Non-pigmented ciliary epithelial cell (primary cell): ENCODE measurements at places on chromosomes 4 and X.

GRCh38 chrX:38326086-38326485, 1.2 kb downstream of the RPGR start:
- DNase-seq = no peak

GRCh38 chrX:134542485-134542884, 82.5 kb downstream of the HPRT1 start:
- DNase-seq = no peak

GRCh38 chr4:3514221-3514780, 17.9 kb downstream of the LRPAP1 start:
- DNase-seq = no peak

DNA sequence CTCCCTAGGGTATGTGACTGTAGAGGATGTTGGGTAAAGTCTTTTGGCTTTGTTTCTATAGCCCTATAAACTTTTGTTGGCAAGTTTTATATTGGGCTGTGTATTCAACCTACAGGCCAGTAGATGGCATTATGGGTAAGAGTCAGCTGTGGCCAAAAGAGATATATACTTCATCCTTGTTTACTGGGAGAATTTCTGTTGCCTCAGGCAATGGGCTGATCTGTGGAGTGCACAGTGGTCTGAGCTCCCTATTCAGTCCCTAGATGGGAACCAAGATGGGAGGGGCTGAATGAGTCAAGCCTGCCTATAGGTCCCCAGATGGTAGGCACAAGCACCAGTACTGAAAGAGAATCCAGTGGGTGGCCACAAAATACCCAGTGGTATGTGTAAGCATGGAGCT, 580.6 kb downstream of the EPHA5 start:
- no peak for DNase-seq

GRCh38 chr4:25031077-25031621, 403 bp upstream of the LGI2 start:
- DNase-seq = no peak

GRCh38 chrX:9644335-9644734, 121.3 kb downstream of the GPR143 start:
- no peak for DNase-seq

GRCh38 chr4:17517664-17518063, 2.7 kb downstream of the CLRN2 start:
- DNase-seq = no peak

DNA sequence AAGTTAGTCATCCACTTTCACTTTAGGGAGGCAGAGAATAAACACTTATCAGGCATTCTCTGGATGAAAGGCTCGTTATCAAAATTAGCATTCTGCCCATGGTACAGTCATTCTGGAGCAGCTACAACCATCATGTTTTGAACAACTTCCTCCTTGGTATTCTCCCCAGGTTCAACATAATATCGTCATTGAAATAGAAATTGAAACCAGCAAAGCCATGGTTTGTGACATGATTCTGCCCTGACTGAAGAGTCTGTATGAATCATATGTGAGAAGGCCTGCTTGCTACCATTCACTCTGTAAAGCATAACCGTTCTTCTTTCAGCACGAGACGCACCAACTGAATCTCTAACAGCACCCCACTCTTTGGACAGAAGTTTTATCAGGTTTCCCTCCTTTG, 127.5 kb upstream of the RADX start:
- DNase-seq = no peak

DNA sequence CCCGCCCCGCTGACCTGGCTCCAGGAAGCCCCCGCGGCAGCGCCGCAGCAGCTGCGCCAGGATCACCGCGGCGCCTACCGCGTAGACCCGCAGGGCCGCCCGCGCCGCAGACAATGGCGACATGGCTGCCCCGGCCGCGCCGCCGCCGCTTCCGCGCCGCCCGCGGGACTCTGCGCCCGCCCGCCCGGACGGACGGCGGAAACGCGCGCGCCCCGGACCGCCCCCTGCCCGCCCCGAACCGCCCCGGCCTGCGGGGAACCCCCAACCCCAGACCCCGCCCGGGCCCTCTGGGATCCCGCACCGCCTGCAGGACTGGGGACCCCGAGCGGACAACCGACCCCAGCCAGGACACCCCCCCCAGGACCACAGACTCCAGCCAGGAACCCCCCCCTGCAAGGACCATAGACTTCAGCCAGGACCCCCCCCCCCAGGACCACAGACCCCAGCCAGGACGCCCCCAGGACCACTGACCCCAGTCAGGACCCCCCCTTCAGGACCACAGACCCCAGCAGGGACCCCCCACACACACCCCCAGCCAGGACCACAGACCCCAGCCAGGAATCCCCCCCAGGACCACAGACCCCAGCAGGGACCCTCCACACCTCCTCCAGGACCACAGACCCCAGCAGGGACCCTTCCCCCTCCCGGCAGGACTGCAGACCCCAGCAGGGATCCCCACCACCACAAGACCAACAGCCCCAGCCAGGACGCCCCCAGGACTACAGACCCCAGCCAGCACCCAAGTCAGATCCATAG, at the start of the genes DHRSX and ZBED1:
Gene DHRSX (minus strand): TSS at position 174 of the 756 bp plus-strand sequence. CDS start 51 bp downstream, at position 123.
Gene ZBED1 (minus strand): TSS at position 174 of the 756 bp plus-strand sequence. CDS start 10,257 bp downstream, outside the sequence.
- no peak for DNase-seq

DNA sequence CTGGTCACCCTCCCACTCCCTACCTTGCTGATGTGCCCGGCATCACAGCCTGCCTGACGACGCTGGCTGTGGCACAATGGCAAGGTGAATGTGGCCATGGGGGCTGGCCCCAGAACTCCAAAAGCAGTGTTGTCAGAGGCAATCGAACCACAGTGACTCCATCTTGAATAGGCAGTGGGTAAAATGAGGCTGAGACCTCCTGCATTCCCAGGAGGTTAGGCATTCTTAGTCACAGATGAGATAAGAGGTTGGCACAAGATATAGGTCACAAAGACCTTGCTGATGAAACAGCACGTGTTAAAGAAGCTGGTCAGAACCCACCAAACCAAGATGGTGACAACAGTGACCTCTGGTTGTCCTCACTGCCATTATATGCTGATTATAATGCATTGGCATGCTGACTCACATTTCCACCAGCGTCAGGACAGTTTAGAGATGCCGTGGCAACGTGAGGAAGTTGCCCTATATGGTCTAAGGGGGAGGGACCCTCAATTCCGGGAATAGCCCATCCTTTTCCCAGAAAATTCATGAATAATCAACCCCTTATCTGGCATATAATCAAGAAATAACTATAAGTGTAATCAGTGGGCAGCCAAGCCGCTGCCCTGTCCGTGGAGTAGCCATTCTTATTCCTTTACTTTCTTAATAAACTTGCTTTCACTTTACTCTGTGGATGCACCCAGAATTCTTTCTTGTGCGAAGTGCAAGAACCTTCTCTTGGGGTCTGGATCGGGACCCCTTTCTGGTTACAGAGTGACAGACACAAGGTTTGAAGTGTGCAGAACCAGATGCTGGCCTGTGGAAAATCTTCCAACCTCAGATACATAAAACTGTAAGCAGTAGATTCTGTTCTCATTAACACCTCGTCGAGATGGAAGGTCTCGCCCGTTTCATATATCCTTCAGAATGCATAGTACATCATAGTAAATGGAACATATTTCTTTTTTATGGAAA, 26.8 kb upstream of the CLDN24 start:
- DNase-seq = no peak

DNA sequence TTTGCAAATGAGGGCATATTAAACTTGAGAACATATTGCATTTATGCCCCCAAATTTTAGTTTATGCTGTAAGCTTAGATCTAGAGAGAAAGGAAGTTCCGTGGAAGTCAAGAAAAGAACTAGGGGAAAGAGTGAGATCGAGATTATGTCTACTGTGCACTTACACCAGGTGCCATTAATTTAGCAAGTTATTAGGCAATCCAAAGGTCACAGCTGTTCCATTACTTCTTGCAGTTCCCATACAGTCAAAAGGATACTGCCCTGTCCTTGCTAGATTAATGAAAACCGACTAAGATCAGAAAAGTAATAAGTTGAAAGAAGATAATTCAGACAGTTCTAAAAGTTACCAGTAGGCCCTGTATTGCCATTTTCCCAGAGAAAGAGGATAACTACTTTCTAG, 49.3 kb upstream of the SLC7A11 start:
- no peak for DNase-seq

DNA sequence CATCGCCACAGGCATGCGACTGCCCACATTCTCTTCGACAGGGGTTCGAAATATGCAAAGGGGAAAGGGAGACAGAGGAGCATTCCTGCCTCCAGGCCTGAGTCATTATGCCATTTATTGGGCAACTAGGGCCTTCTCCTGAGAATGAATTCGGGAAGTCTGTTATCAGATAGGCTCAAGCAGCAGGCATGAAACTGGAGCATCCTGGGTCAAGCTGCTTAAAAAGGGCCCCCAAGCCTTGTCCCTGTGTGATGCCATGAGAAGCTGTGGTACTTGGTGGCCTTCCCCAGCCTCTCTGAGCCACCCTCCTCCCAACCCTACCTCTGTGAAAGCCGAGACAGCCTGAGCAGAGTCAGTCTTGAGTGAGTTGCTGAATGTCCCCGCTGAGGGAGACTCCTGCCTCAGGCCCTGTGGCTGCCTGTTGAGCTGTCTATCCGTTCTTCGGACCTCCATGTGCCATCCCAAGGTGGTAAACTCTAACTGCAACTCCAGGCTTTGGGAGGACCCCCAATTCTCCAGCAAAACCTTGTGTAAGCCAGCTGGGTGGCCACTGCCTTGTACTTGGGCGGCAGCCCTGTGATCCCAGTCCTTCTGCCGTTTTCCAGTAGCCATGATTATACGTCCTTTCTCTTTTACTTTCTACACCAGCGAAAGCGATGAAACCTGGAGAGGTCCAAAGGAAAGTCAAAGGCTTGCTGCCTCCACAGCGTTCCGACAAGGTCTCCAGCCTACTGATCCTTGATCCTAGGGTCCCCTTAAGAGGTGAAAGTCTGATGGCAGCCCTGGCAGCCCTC, 37.7 kb downstream of the NBDY start:
- no peak for DNase-seq

- DNase-seq = no peak
These were observed 807 bp downstream of the USP9X start for GRCh38 chrX:41085878-41086626.

DNA sequence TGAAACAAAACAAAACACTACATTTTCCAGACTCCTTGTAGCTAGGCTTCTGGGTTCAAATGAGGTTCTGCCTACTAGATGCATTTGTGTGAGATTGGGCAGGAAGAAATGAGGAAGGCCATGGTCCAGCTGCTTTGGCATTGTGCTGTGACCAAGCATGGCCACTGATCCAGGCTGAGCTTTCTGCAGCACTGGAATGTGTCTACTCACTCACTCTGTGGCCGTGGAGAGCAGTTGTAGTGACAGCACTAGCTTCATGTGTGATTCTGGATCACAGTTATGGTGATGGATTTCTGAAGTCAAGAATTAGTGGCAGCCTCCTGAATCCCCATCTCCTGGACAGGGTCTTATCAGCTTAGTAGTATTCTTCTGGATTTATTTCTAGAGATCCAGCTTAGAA, 358.9 kb downstream of the GPAT3 start:
- no peak for DNase-seq

- no peak for DNase-seq
These were observed 223.0 kb upstream of the GALNT7 start for GRCh38 chr4:172945611-172946010.

- no peak for DNase-seq
These were observed 139.4 kb upstream of the CPEB2 start for GRCh38 chr4:14862891-14863290.

- DNase-seq = peak; percentile 17
These were observed 47.8 kb upstream of the DDX53 start for GRCh38 chrX:22952010-22952409.

GRCh38 chrX:71222929-71223328, at the start of gene GJB1:
GJB1 (plus strand) TSS chrX:71223224; CDS start chrX:71223708, 484 bp downstream.
- DNase-seq = no peak

GRCh38 chr4:163448540-163449203, 24.9 kb downstream of the TKTL2 start:
- DNase-seq = peak; percentile 15

GRCh38 chrX:152537373-152537772, 86.3 kb upstream of the GABRA3 start:
- DNase-seq = no peak

DNA sequence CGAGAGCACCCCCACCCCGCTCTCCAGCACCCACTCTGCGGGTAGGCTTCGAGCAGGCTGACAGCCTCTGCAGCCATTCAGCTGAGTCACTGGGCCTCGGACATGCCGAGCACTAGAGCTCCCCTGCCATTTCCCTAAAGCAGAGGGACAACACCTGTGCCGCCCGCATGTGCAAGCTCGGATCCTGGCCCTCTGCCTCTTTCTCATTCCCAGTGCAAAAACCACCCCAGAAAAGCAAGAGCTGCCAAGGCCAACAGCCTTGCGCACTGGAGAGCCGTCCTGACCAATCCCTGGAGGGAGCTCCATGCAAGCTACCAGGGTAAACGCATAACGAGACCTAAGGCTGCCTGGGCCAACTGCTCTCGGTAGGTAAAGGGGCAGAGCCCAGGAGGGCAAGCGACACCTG, 5.3 kb downstream of the HCFC1 start:
- DNase-seq = no peak

DNA sequence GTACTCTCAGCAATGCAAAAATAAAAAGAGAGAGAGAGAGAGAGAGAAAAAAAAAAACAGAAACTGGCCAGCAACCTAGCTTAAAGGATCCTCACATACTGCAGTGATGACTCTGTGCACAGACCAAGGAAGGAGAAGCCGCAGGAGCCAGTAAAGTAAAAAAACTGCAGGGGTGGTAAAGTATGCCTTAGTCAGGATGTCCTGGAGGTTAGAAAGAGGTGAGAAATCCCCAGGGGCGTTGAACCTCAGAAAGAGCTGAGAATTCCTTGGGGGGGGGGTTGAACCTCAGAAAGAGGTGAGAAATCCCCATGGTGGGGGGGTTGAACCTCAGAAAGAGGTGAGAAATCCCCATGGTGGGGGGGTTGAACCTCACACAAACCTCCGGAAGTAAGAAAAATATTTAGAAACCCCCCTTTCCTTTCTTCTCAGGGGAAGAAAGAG, 48.0 kb downstream of the MAGEA9 start:
- peak; percentile 26 for DNase-seq

GRCh38 chrX:22340022-22340616, 67.4 kb downstream of the CBLL2 start:
- no peak for DNase-seq
